CD4-positive, alpha-beta T cell treated with Interleukin-10 for 1 hour (primary cell): ENCODE measurements at places on chromosomes 7 and 10.

GRCh38 chr7:80047856-80048459 is 86.7 kb upstream of the GNAI1 start:
- DNase-seq = no peak

- DNase-seq = no peak
Observed at GRCh38 chr10:78707745-78708144, 361.0 kb upstream of the ZMIZ1 start.

DNA sequence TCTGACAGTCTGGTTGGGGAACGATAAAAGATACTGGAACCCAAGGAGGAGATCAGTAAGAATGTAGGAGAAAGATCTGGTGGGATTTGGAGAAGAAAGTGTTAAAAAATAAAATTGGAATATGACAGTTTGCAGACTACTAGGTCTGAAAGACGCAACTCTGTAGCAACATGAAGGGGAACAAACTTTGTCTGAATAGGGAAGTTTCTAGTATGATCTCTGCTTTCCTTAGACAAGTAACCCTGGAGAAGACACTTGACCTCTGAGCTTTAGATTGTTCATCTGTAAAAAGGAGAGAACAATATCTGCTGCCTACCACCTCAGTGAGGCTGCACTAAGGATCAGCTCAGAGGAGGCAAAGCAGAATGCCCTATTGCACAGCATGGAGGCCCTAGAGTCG is 3.0 kb upstream of the PRSS1 start:
- no peak for DNase-seq

GRCh38 chr10:29828956-29829355 is 194.2 kb upstream of the SVIL start:
- DNase-seq = no peak

DNA sequence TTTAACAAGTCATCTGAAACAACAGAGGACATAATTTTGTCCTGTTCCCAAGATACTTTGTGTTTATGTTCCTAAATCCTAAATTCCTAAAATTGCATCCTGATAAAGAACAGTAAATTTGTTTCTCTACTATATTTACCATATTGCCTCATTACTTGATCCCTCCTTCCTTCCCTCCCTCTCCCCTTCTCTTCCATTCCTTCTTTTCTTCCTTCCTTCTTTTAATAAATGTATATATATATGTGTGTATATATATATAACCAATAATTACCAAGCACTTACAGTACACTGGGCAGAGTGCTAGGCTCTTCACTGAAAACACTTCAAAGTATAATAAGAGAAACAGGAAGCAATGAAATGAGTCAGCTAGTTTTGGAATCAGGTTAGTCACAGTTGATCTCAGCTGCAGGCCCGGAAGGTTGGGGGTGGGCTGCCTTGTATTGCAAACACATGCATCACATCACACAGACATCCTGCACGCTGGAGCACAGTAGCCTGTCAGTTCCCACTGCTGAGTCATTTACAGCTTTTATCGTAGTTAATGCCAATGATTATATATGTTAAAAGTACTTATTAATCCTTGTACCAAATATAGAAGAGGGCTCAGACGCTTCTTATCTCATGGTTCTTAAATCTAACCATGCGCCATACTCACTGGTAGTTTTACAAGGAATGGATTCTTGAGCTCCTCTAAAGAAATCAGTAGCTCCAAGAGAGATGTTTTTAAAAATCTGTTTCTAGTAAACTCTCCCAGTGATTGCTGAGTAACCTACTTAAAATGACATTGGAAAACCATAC is 551.7 kb downstream of the GRM8 start:
- DNase-seq = peak; percentile 54
